Activated CD4-positive, alpha-beta memory T cell treated with anti-CD3 and anti-CD28 coated beads, Interleukin-2, amount 10 ng/mL, durations not matched to agents 7 days and 5 days (primary cell): ENCODE measurements at places on chromosomes 6 and 20. TPM values are rescaled to one million over a fixed set of nuclear protein-coding genes. Genes with fewer than 3 reads are reported as not detected.

Gene BANF2
- not detected for total RNA-seq

GRCh38 chr20:10524643-10525042 is 89.5 kb downstream of the SLX4IP start:
- no peak for DNase-seq

GRCh38 chr6:141110481-141110880 is 1022.2 kb upstream of the GJE1 start:
- DNase-seq = no peak

Gene RIPOR3
- total RNA-seq = not detected

DNA sequence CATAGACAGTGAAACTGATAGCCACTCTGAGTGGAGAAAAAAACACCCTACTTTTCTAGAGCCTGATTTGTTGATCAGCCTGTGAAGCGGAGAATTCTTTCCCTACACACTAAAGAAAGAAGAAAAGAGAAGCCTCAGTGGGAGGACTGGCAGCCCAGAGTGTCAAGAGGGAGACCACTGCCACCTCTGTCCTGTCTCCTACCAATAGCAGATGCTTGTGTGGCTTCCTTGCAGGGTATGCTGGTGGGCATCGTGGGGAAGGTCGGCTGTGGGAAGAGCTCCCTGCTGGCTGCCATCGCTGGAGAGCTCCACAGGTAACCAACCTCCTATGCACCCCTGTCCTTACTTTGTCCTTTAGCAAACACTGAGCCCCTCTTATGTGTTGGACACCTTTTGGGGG is 10.4 kb downstream of the ABCC10 start:
- DNase-seq = no peak

DNA sequence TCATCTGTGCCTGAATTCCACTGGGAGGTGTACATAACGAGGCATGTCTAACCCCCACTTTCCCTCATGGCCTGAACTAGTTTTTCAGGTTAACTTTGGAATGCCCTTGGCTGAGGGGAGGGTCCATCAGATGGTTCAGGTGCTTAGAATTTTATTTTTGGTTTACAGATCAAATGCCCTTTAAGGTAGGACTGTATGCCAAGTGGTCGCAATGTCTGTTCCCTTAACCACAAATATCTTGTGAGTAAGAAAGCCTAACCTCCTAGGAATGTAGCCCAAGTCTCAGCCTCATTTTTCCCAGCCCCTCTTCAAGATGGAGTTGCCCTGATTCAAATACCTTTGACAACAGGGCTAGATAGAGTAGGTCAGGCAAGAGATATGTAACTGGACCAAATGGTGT is 78.4 kb downstream of the RNASET2 start:
- DNase-seq = no peak

GRCh38 chr6:87807475-87807874 is 105.4 kb upstream of the AKIRIN2 start:
- DNase-seq = no peak

DNA sequence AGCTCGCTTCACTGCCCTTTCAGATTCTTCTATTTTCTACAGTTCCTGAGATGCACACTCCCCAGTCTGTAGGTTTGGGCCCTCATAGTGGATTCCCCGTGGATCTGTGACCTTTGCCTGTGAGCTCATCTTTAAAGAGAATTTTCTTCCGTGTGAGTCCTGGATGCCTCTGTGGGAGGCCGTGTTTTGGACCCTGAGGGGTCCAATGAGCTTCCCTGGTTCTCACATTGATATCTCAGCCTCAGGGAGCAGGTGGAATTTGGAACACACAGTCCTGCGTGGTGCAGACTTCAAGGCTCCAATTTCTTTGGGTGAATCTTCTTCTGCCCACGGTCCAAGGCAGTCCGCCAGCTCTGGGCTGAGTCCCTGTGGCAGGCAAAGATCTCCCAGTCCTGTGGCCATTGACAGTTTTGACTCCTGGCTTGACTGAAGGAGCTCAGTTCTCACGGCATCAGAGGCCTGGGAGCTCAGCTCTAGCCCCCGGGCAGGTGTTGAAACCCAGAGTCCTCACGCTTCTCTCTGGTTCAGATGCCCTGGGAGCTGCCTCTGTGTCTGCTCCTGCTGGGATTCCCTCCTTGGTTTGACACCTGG is 61.0 kb downstream of the PSMG4 start:
- DNase-seq = no peak

DNA sequence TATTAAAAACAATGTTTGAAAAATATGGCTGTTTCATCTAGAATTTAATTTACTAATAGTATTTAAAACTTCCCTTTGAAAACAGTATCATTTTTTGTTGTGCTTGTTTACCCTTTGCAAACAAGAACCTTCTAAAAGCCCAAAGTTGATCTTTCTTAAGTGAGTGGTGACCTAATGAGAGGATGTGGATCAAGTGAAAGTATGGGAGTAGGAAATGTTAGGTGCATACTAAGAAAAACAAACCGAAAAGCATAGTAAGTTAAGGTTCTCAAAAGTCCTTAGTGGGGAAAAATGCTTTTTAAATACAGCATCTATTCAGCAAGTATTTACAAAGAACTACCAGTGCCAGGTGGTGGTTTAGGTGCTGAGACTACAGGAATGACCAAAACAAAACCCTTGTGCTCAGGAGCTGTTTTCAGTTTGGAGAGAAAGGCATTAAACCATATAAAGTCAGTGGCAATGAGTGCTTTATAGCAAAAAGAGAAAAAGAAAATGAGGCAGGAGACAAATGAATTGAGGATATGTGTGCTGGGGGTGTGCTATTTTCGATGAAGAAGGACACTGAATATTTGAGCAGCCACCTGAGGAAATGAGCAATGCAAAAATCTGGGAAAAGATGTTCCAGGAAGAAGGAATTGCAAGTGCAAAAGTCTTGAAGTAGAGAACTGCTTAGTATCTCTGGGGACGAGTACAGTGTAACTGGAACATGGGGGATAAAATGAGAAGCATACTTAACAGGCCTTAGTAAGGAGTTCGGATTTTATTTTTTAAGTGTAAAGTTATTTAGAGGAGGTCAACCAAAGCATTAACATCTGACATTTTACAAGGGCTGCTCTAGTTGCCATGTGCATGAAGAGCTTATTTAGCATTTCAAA is 24.0 kb downstream of the RNF146 start:
- no peak for DNase-seq

DNA sequence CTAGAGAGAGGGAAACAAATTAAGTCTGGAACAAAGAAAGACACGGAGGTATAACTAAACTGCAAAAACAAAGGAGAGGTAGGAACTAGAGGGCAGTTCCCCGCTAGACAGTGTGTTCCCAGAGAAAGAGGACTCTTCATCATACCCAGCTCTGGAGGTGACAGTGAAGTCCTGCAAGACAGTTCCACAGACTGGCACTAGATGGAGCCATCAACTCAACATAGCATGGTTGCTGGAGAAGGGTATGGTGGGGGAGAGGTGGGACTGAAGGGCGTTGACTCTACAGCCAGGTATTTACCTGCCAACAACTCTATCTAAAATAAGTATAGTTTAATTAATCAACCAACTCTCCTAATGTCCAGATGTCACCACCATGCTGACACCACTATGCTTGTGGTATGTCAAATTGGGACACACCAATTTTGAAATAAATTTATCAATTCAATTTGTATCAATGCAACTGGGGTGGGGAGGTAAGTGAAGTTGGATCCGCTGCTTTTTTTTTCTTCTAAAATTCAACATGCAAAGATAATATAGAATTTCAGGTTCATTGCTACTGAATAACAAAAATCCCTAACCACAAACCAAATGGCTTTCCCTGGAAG is 9.7 kb downstream of the BACH2 start:
- DNase-seq = peak; percentile 70

- DNase-seq = no peak
These were observed 115.2 kb upstream of the RIN2 start for GRCh38 chr20:19642860-19643259.

GRCh38 chr6:138656364-138657064 is 117.1 kb upstream of the CCDC28A start:
- no peak for DNase-seq

DNA sequence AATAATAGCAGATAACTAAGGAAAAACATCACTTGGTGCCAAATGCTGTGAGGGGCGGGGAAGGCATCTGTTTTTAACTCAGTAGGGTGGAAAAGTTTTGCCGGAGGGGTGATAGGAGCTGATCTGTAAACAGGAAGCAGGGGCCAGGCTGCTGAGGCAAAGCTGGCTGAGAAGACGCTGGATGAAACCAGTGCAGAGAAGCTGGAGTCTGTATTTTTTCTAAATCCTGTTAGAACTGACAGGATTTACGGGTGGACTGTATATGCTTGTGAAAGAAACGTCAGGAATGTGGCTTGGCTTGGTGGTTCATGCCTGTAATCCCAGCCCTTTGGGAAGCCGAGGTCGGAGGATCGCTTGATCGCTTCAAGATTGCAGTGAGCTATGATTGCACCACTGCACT is 5.6 kb downstream of the PCMTD2 start:
- DNase-seq = no peak

DNA sequence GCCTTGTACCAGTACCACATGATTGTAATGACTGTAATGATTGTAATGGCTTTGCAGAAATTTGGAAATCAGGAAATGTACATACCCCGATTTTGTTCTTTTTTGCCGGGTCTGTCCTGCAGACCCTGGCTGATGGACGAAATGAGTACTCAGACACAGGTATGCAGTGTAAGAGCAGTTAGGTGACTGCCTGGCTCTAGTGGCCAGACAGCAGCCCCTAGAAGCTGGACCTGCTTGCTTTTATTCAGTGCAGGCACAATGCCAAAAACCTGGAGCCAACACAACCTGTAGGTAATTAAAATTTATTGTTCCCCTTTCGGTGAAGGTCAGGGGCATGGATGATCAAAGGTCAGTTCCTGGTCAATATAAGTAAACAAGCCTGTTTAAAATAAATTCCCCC is 346.0 kb downstream of the NKAIN2 start:
- DNase-seq = no peak

DNA sequence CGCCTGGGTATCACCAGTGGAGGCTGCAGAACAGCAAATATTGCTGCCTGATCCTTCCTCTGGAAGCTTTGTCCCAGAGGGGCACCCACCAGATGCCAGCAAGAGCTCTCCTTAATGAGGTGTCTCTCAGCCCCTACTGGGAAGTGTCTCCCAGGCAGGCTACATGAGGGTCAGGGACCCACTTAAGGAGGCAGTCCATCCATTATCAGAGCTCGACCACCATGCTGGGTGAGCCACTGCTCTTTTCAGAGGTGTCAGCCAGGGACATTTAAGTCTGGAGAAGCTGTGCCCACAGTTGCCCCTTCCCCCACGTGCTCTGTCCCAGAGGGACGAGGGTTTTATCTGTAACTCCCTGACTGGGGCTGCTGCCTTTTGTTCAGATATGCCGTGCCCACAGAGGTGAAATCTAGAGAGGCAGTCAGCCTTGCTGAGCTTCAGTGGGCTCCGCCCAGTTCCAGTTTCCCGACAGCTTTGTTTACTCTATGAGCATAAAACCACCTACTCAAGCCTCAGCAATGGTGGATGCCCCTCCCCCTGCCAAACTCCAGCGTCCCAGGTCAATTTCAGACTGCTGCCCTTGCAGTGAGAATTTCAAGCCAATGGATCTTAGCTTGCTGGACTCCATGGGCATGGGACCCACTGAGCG is 25.9 kb upstream of the AIG1 start:
- no peak for DNase-seq

Gene DEFB124
- not detected for total RNA-seq

Gene ZC3H12D
- total RNA-seq = 37.6 TPM

Gene PTK6
- total RNA-seq = 2.1 TPM

GRCh38 chr20:3846740-3847428 is at the start of gene MAVS:
TSS of gene MAVS (plus strand) at chr20:3846834. CDS start at chr20:3854625, 7,791 bp downstream.
- peak; percentile 86 for DNase-seq

DNA sequence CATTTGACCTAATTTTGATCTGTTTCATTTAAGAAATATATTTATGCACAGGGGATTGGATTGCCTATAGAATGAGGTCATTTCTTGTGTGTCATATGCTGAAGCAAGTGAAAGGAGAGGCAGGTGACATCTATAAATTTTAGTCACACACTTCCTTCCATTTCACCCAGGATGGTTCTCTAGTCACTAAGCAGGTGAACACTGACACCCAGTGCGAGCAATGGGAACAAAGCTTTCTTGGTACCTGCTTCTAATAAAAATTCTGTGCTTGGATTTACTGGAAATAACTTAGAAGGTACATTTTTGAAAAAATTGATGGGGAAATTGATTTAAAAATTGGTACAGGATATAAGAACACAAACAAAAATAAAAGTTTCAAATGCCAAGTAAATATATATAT is 66.9 kb upstream of the MC3R start:
- DNase-seq = no peak

DNA sequence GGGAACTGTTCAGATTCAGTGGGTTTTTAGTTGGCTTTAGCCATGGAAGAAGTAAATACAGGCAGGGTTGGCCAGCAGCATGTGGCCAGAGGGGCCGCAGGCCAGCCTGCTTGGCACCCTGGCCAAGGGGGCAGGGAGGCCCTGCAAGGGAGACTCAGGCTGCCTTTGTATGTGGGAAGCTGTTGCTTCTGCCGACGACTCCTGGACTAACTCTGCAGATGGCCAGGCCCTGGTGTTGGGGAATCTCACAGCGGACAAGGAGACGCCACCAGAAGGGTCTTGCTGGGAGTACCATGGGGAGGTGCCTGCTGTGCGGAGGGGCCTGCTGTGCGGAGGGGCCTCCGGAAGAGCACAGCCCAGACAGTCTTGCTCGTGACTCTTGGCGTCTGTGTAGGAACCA is 25.2 kb downstream of the PYGB start:
- DNase-seq = no peak

DNA sequence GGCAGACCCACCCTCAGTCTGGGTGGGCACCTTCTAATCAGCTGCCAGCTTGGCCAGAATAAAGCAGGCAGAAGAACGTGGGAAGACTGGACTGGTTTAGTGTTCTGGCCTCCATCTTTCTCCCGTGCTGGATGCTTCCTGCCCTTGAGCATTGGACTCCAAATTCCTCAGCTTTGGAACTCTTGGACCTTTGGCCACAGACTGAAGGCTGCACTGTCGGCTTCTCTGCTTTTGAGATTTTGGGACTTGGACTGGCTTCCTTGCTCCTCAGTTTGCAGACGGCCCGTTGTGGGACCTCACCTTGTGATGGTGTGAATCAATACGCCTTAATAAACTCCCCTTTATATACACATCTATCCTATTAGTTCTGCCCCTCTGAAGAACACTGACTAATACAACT is 20.6 kb upstream of the FNDC1 start:
- no peak for DNase-seq

Gene PCED1A
- total RNA-seq = 25.0 TPM

DNA sequence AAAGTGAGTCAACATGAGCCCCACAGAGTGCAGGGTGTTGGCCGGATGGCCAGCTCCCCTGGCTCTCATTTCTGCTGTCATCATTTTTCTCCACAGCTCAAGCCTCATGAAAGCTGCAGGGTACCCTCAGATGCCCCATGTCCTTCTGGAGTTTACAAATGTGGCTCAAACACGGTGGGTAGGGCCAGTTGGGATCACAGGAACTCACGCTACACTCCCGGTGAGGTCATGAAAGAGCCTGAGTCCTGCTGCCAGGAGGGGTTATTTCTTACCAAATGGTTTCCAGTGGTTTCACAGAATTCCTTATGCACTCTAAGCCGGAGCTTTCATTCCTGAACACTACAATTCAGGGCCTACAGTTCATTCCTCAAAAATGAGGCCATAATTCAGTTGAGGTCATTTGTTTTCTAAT is 78.7 kb downstream of the TMEM170B start:
- DNase-seq = no peak

Gene BAK1
- 100 TPM for total RNA-seq

GRCh38 chr20:9298906-9299305 is 215.5 kb upstream of the LAMP5 start:
- no peak for DNase-seq

Gene EPPIN
- not detected for total RNA-seq
